ENCODE measurements at places on chromosomes 6 and 20.

- no peak for DNase-seq
Observed at GRCh38 chr6:12238219-12238618, 51.9 kb upstream of the EDN1 start.

DNA sequence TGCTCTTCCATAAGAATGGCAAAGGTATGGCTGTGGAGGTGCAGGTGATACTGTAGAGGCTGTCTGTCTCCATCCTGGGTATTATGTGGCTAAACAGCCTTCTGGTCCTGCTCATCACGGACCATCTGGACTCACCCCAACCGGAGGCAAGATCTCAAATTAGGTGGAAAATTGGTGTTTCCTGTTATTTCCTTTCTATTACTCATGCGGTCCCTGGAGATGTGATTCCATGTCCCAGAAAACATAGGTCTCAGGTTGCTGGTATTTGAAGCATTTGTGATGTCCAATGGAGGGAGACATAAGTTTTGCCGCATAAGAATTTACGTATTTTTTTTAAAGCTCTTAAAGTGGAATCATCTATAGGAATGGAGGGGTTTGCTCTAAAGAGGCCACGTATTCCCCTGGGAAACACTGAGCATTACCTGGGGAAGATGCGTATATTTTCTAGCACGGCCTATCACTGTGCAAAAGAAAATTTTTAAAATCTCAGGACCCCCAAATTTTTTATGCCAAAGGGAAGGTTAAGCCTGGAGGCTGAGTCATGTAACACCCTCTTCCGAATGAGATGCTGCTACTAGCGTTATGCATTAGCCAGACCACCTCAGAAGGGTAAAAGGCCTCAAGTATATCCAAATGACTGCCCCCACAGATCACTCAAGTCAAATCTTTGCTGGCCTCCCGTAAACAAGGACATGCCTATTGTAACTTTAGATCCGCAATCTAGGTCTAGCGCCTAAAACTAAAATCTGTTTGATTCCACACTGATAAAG is 22.4 kb upstream of the PBOV1 start:
- no peak for DNase-seq

DNA sequence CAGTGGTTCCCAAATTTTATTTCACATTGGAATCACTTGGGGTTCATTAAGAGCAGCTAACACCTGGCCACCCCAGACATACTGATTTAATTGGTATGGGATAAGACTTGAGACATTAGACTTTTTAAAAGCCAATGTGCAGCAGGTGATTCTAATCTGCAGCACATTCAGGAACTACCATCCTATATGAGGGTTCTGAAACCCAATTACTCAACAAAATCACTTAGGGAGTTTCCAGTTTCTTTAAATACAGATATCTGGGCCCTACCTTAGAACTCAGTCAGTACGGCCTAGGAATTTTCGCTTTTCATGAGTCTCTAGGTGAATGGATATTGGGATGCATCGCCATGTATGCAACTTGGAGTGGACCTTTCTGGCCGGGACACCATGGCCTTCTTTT is 24.0 kb upstream of the L3MBTL3 start:
- DNase-seq, result no peak

GRCh38 chr20:36197271-36197670 is 39.0 kb upstream of the AAR2 start:
- no peak for DNase-seq

- no peak for DNase-seq
Observed at GRCh38 chr6:12935637-12936036, 219.1 kb downstream of the PHACTR1 start.

DNA sequence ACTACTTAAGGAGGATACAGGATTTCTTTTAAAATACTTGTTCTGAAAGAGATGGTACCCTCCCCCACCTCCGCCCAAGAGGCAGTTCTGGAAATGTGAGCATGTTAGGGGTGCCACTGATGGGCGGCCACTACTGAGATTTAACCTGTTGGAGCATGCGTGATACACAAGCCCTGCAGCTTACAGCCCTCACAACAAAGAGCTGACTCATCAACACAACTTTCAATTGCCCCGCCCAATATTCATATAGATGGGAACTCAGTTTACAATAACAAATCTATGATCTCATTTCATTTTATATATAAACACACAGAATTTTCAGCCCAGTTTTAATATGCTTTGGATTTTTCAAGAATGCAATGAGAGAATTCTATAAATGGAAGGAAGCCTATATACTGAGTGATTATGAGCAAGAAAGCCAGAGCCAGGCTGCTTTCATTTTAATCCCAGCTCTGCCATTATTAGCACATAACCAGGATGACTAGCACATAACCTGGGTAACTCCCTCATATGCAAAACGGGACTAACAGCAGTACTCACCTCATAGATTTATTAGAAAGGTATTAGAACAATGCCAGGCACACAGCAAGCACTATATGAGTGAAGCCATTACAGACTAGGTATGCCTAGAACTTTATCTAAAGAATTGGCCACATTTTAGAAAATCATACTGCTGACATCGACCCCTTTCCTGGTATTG is 45.6 kb upstream of the IPCEF1 start:
- DNase-seq, result no peak

GRCh38 chr6:118895261-118895560 is 1.3 kb downstream of the ASF1A start:
- no peak for DNase-seq

DNA sequence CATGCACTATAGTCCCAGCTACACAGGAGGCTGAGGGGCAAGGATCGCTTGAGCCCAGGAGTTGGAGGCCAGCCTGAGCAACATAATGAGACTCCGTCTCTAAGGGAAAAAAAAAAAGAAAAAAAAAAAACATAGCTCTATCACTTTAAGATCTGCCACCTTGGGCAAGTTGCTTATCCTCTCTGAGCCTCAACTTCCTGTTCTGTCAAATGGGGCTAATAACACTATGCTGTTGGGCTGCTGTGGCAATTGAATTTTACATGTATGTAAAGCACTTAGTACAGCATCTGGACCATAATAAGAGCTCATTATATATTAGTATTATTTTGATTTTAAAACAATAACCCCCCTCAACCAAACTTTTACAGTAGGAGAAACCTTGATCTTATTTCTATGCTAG is 141.5 kb downstream of the ATXN1 start:
- DNase-seq, result no peak

DNA sequence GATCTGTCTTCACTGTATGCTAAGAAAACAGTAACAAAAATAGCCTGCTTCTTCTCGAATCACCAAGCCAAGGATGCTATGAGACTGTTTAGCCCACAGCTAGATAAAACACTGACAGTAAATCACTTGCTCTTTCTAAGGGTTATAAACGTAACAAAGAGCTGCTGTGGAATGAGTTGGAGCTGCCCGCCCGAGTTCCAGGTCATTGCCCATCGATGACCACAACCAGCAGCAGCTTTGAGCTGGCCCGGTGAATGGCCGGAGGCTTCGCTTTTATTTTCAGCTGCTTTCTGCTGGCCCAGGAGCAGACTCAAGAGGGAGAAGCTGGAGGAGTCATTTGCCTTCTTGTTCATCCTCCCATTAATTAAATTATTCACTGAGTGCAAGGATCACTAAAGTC is 82.2 kb upstream of the CDH4 start:
- no peak for DNase-seq

DNA sequence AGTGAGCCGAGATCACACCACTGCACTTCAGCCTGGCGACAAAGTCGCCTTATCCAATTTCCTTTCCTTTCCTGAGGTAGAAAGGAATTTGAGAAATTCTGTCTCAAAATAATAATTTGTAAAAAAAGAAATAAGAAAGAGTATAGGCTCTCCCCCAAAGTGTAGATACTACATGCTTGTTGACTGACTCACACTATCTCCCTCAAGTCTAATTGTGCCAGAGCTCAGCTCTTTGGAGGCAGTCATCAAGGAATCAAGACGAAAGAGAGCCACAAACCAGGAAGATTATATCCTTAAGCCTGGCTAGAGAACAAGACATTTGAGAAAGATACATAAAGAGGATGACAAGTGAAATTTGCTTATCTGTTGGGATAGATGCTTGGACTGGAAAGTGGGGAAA is 3.7 kb upstream of the FKBPL start:
- DNase-seq, result no peak

DNA sequence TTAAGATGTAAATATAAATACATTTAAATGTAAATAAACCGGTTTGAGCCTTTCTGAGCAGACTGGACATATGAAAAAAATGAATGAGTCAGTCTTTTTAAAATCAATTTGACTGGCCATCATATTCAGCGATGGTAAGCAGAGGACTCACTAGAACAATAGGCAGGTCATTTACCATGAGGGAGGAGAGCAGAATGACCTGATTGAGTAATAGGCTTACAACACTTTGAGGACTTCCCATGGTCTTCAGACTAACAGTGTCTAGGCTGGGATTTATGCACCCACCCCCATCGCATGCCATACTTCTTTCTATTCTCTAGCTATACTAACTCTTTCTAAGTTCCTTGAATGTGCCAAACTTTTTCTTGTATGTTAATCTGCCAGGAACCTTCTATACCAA is 241.9 kb upstream of the RAB32 start:
- DNase-seq, result no peak

- DNase-seq, result peak; percentile 67
Observed at GRCh38 chr6:108942556-108943492, 94.6 kb downstream of the ARMC2 start.

DNA sequence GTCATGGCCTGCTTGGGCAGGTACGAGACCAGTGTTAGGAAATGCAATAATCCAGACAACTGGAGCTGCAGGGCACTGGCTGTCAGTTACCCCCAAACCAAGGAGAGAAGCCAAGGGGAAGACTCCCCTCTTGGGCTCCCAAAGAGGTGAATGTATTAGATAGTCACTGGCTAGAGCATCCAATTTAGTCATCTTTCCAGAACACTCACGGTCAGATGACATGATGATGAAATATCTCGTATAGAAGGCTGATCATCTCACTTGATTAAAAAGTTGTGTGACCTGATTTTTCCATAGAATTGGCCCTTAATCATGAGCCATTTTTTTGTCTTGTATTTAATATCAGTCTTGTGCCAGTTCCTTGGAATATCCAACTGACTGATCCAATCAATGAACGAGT is 40.7 kb downstream of the SLC22A3 start:
- DNase-seq, result no peak

DNA sequence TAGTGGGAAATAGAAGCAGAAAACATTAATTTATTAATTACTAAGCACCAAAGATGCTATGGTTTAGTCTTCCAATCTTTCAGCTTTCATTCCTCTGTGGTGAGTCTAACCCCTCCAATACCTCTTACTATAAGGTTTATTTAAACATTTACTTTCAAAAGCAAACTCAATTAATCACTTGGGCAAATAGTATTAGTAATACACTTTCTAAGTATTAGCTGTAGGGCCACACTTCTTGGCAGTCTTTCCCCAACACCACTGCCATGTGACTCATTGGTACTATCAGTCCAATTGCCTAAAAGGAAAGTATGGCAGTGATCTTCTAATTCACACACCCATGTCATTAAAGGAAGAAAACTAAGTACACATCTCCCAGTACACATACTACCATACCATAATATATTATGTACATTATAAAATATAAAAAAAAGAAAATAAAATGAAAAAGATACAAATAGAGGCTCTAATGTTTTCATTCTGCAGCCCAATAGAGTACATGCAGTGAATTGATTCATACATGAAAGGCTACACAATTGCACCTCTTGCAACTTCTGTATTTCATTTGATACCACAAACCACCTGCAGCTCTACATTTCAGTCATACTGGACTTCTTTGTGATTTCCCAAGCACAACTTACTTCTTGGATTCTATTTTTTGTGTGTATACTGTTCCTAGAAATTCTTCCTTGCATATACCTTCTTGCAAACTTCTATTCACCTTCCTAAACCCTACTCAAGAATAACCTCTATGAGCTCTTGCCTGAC is 218.6 kb downstream of the PKHD1 start:
- DNase-seq, result no peak

- DNase-seq, result no peak
Observed at GRCh38 chr6:82842721-82843120, 222.9 kb downstream of the UBE3D start.

DNA sequence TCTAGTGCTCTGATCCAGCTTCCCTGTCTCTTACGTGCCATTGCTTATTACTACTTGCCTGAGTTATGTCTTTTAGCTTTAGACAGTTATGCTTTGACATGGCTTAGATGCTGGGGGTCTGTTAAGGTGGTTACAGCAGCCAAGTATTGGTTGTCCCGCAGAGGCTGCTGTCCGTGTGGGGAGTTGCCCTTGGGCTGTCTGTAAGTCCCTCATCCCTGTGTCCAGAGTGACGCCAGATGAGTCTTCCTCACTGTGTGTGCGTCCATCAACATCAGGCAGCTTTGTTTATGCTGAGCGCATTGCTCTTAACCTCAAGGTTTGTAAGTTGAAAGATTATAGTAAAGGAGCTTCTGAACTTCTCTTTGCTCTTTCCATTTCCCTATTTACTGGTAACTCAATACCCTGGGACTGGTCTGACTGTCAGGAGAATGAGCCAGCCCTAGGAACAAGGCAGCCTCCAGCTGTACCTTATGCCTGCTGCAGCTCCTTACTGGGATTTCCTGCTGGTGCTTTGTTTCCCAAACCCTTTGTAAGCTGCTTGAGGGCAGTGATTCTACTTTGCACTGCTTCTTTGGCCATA is 7.2 kb downstream of the FAM120B start:
- DNase-seq, result no peak

DNA sequence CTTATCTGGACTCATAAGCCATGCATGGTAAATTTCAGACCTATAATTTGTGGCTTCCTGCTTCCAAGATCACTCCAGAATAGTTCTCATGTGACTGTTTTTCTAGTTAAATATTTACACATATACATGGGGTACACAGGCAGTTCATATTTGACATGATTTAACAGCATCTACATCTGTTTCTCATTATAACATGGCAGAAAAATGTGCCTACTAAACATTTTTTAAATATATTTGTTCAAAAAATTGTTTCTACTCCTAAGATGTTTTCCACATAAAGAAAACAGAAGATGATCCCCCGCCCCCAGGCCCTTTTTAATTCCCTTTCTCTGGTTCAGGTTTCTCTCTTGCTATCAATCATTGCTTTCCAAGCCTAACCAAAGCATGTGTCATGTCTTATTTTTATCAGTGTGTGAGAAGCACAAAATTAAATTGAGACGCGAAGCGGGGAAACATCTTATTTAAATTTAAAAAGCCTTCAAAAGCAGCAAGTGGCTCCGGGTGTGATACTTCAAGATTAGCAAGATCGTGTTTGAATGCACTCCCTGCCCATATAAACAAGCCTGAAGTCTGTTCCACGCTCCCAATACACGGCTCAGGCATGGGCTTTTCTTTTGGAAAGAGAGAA is 37.3 kb downstream of the IPCEF1 start:
- no peak for DNase-seq

GRCh38 chr6:167137081-167137480 is 14.2 kb downstream of the CCR6 start:
- DNase-seq, result no peak
